Activated naive CD4-positive, alpha-beta T cell (primary cell): ENCODE measurements at places on chromosomes 12 and 14.

- no peak for DNase-seq
These were observed 2.5 kb upstream of the CACNA2D4 start for GRCh38 chr12:1920971-1921370.

DNA sequence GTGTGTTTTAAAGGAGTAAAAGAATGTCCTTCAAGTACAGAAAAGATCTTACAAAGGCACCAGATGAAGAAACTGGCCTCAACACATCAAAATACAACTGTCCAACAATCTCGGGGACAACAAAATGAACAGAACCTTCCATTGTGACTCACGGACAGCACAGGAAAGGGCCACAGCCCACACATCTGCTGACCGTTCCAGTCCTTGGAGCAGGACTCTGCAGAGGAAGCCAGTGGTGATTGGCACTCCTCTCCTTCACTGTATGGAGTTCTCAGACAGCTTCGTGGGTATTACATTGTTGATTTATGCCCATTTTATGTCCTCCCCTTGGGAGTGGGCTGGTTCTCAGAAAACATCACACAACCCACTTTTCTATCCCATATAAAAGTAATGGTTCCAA lies 32.5 kb upstream of the TC2N start:
- no peak for DNase-seq

DNA sequence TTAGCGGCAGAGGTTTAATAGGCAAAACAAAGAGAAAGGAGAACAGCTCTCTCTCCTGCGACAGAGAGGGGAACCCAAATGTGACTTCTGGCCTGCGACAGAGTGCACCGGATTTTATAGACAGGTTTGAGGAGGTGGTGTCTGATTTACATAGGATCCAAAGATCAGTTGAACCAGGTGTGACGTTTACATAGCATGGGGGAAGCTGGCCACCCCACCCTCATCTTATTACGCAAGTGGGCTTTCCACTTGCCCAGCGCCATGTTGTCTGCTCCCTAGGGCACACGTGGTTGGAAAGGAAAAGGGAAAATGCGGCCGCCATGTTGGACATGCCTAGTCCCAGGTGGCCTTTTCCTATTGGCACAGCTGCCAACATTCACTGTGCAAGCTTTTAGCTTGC lies 17.4 kb downstream of the BCL2L14 start:
- DNase-seq: no peak

GRCh38 chr14:101948666-101949216 lies 15.6 kb upstream of the DYNC1H1 start:
- no peak for DNase-seq

- no peak for DNase-seq
These were observed 243.7 kb upstream of the RGS6 start for GRCh38 chr14:71688576-71688975.

DNA sequence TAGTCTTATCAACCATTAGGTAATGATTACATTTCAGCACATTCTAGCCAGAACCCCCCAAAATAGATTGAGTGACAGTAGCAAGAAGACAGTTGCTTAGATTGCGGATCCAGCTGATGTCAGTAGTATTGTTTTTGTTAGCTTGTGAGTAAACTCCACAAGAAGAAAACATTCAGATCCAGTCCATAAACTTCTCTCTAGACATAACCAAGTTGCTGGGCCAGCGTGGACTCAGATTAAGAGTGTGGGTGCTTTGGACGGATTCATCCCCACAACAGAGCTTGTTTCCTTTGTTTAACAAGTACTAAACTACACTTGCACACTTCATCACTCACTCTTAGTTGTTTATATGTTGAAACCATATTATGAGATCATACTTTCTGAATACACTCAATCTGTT lies 293.4 kb downstream of the NPAS3 start:
- no peak for DNase-seq

DNA sequence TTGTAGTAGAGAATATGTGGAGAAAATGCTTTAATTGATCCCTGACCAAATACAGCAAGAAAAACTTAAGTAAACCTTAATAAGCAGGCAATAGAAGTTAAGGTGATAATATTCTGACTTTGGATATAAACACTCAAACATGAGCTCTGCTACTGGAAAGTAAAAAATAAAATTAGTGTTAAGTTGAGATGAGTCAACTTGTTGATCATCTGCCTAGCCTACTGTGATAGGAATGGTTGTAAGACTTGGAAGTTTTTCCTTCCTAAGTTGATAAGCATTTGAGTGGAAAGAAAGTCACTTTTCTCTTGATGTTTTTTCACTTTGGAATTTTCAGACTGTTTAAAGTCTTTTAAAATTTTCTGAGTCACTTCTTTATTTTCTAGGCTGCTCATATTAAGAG lies 26.0 kb downstream of the ADIPOR2 start:
- no peak for DNase-seq

DNA sequence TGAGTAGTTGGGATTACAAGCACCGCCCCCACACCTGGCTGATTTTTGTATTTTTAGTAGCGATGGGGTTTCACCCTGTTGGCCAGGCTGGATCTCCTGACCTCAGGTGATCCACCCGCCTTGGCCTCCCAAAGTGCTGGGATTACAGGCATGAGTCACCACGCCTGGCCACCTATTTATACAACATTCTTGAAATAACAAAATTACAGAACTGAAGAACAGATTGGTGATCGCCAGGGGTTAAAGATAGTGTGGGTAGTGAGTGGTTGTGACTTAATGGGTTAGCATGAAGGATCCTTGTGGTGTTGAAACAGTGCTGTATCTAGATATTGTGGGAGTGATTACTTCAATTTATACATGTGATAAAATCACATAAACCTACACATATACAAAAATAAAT lies 7.4 kb downstream of the GLIPR1L1 start:
- DNase-seq: no peak

GRCh38 chr12:91824991-91825390 lies 320.7 kb downstream of the BTG1 start:
- no peak for DNase-seq

GRCh38 chr14:59529189-59529588 lies 44.9 kb downstream of the JKAMP start:
- no peak for DNase-seq

DNA sequence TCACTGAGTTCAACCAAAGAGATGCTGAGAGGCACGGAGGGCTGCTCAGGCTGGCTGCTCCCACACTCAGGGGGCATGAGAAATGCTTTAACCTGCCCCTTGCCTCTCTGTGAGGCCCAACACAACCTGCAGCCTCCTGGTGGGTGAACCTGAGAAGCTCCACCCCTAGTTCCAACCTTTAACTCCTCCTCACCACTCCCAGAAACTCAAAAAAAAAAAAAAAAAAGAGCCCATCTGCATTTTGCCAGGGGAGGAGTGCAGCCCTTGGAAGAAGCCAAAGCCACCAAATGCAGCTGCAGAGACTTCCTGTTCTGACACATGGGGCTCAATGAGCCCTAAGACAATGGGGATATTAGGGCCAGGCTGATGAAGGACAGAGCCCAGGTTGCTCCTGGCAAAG lies 8.9 kb downstream of the KRT4 start:
- no peak for DNase-seq

- DNase-seq: no peak
These were observed 27.4 kb upstream of the DDHD1 start for GRCh38 chr14:53180272-53181221.

- DNase-seq: no peak
These were observed 413.6 kb downstream of the BTG1 start for GRCh38 chr12:91732086-91732485.

- DNase-seq: no peak
These were observed 149.1 kb upstream of the ATP2B1 start for GRCh38 chr12:89857652-89858274.

GRCh38 chr14:68951035-68951797 lies 27.9 kb downstream of the ACTN1 start:
- DNase-seq: no peak

DNA sequence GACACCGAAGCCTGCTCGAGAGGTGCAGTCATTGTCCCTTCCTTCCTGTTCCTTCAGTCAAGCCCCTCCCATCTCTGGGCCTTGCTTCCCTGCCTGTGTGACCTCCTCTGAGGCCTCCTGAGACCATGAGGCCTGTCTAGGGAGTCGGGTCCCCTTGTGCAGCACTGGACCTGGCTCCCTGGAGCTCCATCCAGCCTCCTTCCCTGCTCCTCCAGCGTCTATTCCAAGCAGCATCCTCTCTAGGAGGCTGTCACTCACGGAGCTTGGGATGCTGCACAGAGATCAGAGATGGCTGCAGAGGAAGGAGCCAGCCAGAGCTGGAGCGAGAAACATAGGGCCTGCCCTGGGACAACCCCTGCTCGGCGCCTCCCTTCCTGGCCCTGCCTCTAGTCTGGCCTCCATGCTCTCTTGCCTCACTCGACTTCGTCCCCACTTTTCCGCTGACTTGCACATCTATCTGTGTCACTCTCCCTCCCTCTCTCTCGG lies 142.7 kb downstream of the BCL11B start:
- DNase-seq: no peak

GRCh38 chr14:67566908-67567307 lies 33.2 kb downstream of the PIGH start:
- DNase-seq: no peak

- DNase-seq: no peak
These were observed 161.3 kb downstream of the KITLG start for GRCh38 chr12:88418856-88419497.

DNA sequence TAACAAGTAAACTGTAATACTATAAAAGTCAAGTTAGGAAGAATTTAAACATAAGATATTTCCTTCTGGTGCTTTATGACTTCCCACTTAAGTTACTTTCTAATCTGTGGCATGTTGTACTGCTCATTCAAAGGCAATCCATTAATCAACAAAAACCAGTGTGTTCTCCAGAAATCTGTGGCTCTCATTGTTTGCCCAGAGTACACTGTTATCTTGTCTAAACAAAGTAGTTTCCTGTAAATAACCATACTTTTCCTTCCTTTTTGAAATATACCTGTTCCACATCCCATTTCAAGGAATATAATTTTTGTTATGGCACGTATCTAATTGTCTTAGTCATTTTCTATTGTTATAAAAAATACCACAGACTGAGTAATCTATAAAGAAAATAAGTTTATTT lies 184.1 kb downstream of the CCER1 start:
- no peak for DNase-seq

- DNase-seq: no peak
These were observed 138.9 kb upstream of the CCND2 start for GRCh38 chr12:4134448-4135263.

GRCh38 chr12:130838284-130838950 lies 633 bp downstream of the STX2 start:
- DNase-seq: peak; percentile 11

DNA sequence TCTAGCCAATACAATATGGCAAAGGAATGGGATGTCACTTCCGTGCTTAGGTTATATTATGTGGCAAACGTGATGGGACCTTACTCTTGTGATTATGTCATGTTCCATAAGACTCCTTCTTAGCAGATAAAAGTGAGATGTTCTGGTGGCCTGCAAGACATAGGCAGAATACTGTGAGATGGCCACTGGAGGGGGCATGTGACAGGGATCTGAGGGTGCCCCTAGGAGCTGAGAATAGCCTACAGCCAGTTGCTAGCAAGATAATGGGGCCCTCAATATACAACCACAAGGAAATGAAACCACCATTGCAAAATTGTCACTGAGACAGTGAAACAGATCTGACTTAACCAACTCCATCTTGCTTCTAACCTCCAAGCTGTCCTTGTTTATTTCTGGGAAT lies 151.4 kb upstream of the SSTR1 start:
- no peak for DNase-seq

DNA sequence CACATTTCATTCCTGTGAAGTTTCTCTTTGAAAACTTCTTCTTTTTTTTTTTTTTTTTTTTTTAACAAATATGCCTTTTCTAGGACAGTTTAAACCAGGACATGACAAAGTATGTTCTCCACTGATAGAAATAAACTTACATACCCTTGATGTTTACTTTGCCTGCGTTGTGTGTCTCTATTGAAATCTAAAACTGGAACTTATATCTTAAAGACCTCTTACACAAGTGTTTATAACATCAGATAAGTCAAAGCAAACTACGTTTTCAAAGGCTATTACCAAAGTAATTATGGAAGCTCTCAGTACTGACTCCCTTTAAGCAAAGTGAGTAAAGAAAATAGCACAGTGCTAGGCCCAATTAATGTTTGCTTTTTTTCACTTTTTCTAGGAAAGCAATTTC lies 30.6 kb upstream of the ISM2 start:
- no peak for DNase-seq
